ENCODE measurements at places on chromosomes 6 and 20.

GRCh38 chr6:42555477-42556457 is 8.1 kb upstream of the UBR2 start:
- DNase-seq = no peak

DNA sequence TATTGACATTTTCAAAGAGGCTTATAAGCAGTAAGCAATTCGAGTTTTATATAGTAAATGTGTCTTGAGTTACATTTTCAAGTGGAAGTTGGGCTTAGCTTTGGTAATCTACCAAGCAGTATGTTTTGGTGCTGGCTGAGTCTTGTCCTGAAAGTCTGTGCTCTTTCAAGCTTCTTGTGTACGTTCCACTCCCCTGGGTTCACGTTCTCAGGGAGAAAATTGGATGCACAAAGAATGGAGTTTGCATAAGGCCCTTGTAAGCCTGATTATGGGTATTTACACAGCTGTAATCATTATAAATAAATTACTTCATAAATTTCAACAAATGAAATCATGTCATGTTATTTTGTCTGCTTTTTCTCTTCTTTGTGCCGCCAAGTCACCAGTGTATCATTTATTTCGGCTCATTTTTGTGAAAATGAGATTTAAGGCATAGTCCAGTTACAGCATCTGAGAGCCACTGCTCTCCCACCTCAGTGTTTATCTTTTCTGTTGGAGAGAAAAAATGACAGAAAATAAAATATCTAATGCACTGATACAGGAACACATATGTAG is 262.5 kb downstream of the BTBD3 start:
- DNase-seq = no peak

DNA sequence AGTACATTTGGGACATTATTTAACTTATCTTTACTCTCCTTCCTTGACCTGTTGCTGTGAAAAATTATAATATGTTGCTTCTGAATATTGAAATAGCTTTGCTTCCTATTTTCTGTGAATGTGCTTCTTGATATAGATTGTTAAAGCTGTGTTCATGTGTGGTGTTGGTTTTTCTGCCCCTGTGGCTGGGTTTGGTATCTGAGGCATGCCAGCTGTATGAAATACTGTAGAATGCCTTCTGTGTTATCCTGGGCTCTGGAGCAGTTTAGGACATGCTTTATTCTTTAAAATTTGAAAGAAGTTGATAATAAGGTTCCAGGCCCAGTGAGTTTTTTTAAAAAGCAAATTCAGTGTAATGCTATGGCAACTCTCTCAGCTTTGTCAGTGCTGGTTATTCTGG is 71.7 kb downstream of the HIVEP1 start:
- DNase-seq = no peak

DNA sequence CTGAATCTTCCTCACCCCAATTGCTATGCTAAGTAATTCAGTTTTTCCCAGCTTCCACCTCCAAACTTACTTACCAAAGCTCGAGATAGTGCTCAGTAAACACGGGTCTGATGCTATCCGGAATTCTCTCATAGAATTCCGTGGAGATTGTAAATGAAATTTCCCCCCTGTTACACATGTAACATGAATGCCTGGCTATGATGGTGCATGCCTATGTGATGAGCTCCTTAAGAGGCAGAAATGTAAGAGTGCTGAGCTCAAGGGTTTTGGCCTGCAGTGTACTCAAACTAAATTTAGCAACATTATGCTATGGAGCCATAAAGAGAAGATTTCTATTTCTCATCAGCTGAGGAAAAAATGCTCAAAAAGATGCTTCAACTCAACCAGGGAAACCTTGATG is 133.4 kb upstream of the FUT9 start:
- DNase-seq = no peak

- DNase-seq = no peak
Observed at GRCh38 chr6:45256697-45257695, 71.1 kb upstream of the RUNX2 start.

GRCh38 chr6:42135722-42136121 is 6.7 kb downstream of the C6orf132 start:
- DNase-seq = no peak

DNA sequence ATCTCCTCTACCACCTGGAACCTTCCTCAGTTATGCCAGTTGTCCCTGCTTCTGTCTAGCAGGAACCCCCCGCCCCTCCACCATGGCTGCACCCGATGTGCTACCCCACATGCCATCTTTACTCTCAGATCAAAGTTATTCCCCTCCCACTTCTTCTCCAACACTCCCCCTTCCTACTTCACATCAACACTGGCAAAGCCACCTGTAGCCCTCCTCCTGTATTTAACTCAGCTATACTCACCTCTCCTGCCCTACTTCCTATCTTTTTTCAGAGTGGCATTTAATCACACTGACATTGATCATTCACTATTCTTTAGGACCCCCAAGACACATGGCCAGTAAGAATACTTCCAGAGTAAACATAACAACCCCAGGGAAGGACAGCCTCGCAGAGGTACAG is 84.3 kb downstream of the MBOAT1 start:
- no peak for DNase-seq

DNA sequence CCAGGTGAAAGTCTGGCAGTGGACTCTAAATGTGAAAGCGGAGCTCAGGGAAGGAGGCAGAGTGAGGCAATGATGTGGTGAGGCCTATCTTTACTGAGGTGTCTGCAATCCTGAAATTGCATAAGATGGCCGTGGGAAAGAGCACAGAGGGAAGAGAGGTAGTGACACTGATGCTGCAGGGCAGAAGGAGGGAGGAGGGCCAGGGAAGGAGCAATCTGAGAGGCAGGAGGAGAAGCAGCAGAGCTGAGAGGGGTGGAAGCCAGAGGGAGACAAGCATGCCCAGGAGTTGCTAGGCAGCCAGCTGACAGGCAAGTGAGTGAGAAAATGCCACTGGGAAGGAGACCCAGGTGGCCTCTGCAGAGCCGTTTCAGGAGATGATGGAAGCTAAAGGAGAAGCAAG is 97.4 kb upstream of the CNR1 start:
- DNase-seq = no peak

- no peak for DNase-seq
Observed at GRCh38 chr6:131729550-131729949, 18.7 kb upstream of the CTAGE9 start.

- DNase-seq = no peak
Observed at GRCh38 chr6:21731411-21732031, 138.0 kb downstream of the SOX4 start.

GRCh38 chr20:57769756-57770155 is 59.9 kb upstream of the PMEPA1 start:
- no peak for DNase-seq

DNA sequence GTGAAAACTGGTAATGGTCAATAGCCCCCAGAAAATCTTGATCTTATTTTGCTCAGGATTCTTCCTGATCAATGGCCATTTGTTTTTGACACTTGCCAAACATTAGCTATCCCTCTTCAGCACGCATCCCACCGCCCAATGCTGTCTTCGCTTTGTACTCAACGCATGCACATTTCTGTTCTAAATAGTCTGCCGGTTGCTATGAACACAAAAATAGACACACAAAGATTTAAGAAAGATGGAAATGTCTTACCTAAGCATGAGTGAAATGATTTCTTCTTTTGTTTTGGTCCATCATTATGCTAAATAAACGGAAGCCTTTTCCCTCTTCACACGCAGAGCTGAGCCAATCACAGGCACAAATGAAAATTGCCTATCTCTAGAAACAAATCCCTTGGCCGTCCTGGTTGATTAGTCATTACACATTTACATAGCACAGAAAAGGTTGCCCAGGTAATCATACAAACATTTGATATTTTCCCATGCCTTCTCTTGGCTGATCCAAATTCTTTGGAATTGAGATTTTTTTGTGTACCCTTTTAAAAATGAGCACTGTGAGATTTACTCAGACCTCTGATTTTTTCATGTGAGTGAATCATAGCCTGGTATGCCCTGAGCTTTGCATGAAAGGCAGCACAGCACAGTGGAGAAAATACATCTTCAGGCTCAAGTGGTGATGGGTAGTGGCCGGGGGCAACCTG is 70.5 kb upstream of the FAM184A start:
- no peak for DNase-seq

DNA sequence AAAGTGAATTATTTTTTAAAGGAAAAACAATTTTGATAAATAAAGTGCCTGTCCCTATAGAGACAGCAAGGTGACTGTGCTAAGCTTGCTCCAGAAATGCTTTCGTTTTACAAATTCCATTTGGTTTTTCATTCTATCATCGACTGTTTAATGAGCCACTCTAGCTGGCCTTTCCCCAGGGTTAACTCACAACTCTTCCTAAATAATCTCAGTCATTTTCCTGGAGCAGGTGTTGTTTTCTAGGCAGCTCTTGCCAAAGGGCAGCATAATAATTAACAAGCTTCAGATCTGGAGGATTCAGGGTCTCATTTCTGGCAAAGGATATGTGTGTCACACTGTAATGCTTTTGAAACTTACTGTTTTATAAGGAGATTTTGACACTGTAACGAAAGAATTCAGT is 184.2 kb downstream of the KHDC1L start:
- DNase-seq = no peak

DNA sequence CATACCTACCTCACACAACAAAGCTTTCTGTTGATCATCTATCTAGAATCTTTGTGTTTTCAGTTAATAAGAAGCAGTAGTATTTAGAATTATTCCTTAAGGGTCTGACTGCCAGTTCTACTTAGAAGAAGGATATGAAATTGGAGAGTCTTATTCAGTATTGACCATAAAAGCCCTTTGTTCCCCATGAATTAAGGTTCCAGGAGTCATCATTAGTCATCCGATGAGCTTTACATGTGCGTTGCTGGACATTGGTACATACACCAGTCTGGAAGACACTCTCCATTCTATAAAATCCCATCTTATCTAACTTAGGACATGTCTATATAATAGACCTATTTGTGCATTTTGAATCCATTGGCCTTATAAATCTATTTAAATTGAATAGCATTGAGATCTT is 34.4 kb upstream of the RNF217 start:
- DNase-seq = no peak

DNA sequence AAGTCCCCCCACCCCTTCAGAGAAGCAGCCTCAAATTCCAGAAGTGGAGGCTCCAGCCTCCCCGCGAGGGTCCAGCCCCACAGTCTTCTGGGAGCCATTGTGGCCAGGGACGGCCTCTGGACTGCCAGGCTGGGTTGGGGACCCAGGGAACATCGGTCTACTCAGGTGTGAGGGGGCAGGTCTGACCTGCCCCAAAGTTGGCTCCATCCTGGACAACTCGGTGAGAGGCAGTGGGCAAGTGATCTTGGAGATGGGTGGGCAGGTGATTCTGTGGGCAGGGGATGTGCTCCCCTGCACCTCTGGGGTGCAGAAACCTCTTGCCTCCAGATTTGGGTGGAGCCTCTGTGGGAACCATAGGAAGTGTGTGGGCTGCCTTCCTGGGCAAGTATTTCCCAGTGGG is 12.2 kb upstream of the SLC22A7 start:
- DNase-seq = no peak

- DNase-seq = no peak
Observed at GRCh38 chr6:44366781-44367180, 20.7 kb upstream of the CDC5L start.

DNA sequence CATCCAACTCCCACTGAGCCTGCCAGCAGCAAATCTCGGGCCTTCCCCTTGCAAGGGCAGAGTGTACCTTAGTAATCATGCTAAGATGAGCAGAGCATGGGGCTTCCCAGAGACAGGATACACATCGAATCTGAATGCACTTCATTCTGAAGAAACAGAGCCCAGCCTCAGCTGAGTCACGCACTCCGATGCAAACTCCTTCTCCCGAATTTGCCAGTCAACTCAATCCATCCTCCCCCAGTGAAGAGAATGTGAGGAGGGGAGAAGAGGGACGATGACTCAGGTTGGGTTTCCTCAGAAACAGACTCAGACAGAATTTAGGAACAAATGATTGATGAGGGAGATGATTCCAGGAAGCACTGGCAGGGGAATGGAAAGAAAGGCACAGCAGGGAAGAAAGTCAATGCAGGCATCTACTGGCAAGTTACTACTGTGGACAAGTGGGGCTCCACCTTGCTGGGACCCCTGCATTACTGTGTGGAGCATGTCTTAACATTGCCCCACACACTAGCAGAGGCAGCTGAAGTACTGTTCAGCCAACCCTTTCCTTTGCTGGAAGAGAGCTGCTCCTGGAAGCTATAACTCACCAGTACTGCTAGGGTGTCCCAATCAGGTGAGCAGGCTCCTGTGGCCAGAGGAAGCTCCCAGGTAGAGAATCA is 251.6 kb downstream of the ADGB start:
- DNase-seq = no peak

DNA sequence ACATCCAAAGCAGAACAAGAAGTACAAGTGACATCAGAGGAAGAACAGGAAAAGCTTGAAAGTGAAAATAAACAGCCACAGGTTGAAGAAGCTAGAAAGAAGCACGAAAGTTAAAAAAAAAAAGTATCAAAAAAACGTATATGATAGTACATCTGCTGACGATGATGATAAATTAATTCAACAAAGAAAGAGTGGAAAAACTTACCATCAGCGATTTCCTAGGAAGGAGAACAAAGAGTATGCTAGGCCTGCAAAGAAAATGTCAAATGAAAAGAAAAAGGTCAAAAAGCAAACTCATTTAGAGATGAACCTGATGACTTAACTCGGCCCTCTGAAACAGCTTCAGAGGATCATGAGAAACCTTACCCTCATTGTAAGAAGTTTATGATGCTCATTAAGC is 3.7 kb downstream of the SAYSD1 start:
- DNase-seq = no peak

GRCh38 chr6:158388727-158389126 is 76.5 kb downstream of the TULP4 start:
- no peak for DNase-seq

DNA sequence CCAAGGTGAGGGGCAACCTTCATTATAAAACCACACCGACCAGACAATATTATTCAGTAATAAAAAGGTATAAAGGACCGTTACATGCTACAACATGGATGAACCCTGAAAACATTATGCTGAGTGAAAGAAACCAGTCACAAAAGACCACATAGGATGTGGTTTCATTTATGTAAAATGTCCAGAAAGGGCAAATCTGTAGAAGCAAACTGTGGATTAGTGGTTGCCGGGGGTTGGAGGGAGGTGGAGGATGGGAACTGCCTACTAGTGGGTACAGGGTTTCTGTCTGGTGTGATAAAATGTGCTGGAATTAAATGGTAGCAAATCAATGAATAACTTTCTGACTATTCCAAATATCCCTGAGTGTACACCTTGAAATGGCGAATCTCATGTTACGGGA is 10.2 kb upstream of the PRND start:
- DNase-seq = no peak
